ENCODE measurements at places on chromosomes 13 and 19.

DNA sequence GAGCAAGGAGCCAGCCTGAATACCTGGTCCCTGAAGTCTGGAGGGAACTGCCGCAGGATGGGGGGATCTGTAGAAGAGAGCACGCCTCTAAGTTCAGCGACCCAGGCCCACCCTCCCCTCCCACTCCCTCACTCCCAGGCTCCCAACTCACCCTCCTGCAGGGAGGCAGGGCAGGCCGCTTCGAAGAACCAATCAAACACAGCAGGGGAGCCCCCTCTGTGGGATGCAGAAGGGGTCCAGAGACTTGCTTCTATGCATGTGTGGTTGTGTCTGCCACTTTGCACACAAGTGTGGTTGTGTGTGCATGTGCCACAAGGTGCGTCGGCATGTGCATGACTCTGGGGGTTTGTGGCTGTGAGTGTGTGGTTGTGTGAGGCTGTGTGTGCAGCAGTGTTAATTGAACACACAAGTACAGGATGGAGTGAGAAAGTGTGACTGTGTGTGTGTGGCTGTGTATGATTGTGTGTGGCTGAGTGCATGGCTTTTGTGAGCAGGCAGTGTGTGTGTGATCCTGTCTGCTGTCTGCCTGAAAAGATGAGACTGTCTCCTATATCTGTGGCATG lies 1.7 kb downstream of the DENND1C start:
- no peak for DNase-seq

- no peak for DNase-seq
Observed at GRCh38 chr13:78022164-78022877, 103.7 kb upstream of the EDNRB start.

GRCh38 chr13:52414051-52414450 lies 8.1 kb upstream of the THSD1 start:
- DNase-seq: no peak

- DNase-seq: no peak
Observed at GRCh38 chr13:112661291-112661690, 28.5 kb upstream of the ATP11A start.

DNA sequence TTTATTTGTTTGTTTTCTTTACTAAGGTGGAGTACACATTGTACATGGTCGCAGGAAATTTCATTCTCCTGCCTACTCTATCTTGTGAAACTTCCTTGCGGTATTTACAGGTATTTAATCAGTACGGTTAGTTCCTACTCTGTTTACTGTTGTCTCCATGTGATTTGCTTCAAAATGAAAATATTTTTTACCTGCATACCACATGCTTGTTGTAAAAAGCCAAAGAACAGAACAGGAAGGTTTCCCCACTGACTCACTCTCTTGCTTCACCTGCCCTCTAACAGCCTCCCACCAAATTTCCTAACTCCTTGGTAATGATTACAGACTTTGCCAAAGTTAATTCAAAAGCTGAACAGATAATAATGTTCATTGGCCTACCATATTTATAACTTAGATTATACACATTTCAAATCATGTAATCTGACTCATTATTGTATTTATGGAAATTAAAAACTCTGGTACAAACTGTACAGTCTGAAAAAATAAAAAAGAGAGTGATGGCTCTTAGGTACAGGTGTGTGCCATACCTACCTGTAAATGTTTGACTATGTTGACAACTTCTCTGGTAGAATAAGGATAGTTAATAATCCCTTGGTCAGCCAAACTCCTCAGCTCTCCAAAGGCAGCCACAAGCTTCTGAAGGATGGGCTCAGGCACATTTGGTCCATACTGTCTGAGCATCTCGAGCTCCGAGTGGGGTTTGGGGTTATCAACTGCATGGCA lies 239.9 kb downstream of the VWA8 start:
- DNase-seq: no peak

DNA sequence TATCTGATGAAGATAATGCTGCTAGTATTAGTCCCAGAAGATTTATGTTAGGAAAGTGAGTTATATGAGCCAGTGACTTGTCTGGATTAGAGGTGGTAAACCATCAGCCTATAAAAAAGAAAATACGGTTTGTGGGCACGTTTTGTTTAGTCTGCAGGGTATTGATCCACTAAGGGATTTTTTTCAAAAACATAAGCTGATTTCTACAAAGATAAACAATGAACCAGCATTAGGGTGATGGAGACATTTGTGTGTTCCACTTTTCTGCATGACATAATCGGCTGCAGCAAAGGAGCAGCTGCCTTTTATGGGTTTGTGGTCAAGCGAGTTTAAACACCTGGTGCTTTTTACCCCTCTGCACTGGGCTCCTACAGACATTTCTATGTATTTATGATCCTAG lies 836.4 kb upstream of the GPC6 start:
- peak; percentile 75 for DNase-seq

DNA sequence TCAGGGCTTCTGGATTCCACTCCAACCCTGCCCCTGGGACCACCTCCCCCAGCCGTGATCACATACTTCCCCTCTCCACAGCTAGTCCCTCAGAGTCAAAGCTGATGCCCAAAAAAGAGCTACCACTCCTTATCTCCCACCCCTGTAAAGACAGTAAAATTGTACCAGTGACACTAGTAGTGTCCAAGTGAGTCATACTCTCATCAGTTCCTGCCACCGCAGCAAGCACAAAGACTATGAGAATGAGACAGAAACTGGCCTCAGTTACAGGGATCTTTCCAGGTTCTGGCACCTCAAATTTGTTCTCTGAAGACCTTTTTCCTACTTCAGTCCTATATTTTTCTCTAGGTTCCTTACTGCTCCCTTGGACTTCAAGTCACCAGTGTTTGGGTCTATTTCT lies 144.2 kb downstream of the SPRY2 start:
- no peak for DNase-seq

DNA sequence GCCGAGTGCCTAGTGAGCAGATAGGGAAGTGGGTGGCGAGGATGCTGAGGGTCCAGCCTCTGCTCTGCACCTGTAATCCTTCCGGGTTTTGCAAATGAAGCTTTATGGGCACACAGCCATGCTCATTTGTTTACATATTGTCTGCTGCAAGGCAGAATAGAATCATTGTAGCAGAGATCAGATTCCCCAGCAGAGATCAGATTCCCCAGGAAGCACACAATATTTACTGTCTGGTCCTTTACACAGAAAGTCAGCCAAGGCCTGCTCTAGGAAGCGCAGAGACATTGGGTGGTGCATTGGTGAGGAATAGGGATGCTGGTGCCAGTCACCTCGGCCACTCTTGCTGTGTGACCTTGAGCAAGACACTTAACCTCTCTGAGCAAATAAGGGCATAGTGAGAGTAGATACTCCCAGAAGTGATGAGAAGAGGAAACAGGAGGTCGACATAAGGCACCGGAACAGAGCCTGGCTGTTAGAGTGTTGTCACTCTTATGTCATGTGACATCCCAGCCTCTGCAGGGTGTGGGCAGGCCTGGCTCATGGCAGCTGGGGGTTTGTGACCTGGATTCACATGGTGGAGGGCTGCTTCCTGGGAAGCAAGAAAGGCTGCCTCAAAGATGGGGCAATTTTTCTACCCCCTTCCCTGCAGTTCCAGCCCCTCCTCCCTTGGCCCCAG lies 25.6 kb downstream of the CARM1 start:
- DNase-seq: no peak

GRCh38 chr13:34357435-34358232 lies 539.7 kb downstream of the RFC3 start:
- DNase-seq: no peak

- DNase-seq: no peak
Observed at GRCh38 chr13:50780201-50781015, 63.1 kb downstream of the DLEU7 start.

- DNase-seq: no peak
Observed at GRCh38 chr13:34808649-34809048, 133.4 kb upstream of the NBEA start.

GRCh38 chr13:93298713-93299112 lies 72.1 kb downstream of the GPC6 start:
- no peak for DNase-seq

- DNase-seq: no peak
Observed at GRCh38 chr13:35736876-35737275, 260.4 kb upstream of the MAB21L1 start.

Data from NCI-H1105 (cell line).